ENCODE measurements at places on chromosomes 2 and 18. TPM values are rescaled to one million over a fixed set of nuclear protein-coding genes. Genes with fewer than 3 reads are reported as not detected.

HNMT gene
- 174 TPM for total RNA-seq

DNA sequence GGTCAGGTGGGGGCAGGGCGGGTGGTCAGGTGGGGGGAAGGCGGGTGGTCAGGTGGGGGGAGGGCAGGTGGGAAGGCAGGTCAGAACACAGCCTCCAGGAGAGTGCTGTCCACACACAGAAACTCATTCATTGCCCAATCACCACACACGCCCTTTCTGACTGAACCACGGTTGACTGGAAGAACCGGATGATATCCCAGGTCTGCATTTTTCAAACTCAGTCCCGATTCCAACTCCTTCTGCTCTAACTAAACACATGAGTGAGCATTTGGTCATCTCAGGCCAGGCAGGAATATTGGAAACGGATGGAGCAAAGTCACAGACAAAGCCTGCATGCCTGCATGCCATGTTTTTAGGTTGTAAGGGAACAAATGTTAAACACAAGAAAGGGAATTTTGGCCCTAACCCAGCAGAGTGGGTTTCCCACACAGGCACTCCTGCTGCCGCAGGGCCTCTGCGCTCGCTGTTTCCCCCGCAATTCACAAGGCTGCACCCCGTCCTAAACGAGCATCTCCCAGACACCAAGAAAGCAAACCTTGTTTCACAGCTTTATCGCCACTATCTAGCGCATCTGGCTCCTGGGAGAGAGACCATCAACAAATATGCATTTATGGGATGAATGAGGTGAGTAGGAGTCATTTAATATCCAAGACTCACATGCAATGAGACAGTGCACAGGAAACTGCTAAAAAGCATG, 100.1 kb downstream of the ZNF516 start:
- H3K4me3 ChIP-seq, result no peak overlapping the region
- no peak for DNase-seq

- H3K27ac ChIP-seq, result no peak overlapping the region
- H3K27me3 ChIP-seq, result no peaks in the 10 kb centered on the region
- no peak for DNase-seq
- H3K36me3 ChIP-seq, result no peaks in the 10 kb centered on the region
- H3K4me1 ChIP-seq, result no peaks in the 10 kb centered on the region
Observed at GRCh38 chr2:188746727-188747126, 227.4 kb upstream of the COL3A1 start.

GAD1 gene
- 0.15 TPM for total RNA-seq

DNA sequence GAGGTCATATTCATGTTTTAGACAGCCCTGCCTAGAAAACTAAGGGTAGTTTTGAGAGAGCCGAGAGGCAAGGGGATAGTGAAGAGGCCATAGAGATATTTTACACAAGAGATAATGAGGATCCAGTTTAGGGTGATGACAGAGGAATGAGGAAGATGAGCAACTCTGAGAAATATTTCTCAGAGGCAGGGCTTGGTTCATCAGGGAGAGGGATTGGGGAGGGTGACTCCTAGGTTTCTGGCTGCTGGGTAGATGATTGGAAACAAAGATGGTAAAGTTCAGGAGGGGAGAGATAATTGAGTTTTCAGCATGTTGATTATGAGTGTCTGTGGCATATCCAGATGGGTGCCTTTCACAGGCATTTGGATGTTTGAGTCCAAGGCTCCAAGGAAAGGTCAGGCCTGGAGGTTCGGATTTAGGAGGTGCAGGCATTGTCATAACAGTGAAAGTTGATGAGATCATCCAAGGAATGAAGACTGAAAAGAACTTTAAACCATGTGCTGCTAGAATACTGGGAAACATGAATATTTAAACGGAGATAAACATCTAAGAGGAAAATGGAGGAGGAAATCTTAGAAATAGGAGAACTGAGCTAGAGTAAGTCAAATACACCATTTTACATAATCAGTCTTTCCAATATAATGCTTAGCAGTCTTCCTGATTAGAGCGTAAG, 7.4 kb downstream of the MYL12B start:
- no peak overlapping the region for H3K4me3 ChIP-seq
- H3K27me3 ChIP-seq, result no peaks in the 10 kb centered on the region
- H3K4me1 ChIP-seq, result no peaks in the 10 kb centered on the region
- no peaks in the 10 kb centered on the region for H3K36me3 ChIP-seq
- no peak overlapping the region for H3K27ac ChIP-seq

DNA sequence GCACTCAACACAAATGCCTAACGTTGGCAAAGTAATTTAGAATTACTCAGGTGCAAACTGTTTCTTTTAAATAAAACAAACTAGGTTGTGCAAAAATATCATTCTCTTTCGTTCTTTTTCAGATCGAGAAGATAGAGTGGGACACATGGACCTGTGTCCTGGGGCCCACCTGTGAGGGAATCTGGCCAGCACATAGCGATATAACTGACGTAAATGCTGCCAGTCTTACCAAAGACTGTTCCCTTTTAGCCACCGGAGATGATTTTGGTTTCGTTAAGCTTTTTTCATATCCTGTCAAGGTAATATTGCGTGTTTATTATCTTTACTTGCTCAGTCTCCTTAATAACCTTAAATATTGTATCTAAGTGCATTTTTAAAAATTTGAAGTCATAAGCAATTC, 133.6 kb downstream of the RTN4 start:
- no peaks in the 10 kb centered on the region for H3K27me3 ChIP-seq
- DNase-seq, result no peak
- no peak overlapping the region for H3K27ac ChIP-seq
- H3K4me3 ChIP-seq, result no peak overlapping the region
- H3K36me3 ChIP-seq, result no peaks in the 10 kb centered on the region

TUBA3E gene
- total RNA-seq, result not detected

- no peaks in the 10 kb centered on the region for H3K27me3 ChIP-seq
- no peak for DNase-seq
- H3K36me3 ChIP-seq, result no peaks in the 10 kb centered on the region
- no peak overlapping the region for H3K4me3 ChIP-seq
- H3K4me1 ChIP-seq, result no peaks in the 10 kb centered on the region
Observed at GRCh38 chr18:70256184-70256583, 32.7 kb upstream of the SOCS6 start.

LIPG gene
- 0.44 TPM for total RNA-seq

DNA sequence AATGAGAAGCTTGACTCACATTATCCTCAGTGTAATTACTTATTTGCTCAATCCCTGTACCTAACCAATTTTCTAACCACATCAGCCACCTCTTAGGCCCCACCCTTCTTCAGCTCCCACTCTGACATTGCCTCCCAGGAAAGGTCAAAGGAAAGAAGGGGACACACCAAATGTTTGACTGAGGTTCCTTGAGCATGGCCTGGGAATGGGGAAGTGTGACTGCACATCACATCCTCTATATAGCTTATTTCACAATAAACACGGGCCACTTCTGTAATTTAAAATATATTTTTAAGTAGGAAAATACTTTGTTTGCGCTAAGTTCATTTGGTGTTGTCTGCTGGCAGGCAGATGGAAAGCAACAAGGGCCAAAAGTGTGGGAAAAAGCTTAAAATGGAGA, 3.0 kb upstream of the FIGLA start:
- DNase-seq, result no peak
- H3K36me3 ChIP-seq, result no peaks in the 10 kb centered on the region
- H3K4me1 ChIP-seq, result no peaks in the 10 kb centered on the region
- H3K27ac ChIP-seq, result no peak overlapping the region
- H3K27me3 ChIP-seq, result no peaks in the 10 kb centered on the region

DNA sequence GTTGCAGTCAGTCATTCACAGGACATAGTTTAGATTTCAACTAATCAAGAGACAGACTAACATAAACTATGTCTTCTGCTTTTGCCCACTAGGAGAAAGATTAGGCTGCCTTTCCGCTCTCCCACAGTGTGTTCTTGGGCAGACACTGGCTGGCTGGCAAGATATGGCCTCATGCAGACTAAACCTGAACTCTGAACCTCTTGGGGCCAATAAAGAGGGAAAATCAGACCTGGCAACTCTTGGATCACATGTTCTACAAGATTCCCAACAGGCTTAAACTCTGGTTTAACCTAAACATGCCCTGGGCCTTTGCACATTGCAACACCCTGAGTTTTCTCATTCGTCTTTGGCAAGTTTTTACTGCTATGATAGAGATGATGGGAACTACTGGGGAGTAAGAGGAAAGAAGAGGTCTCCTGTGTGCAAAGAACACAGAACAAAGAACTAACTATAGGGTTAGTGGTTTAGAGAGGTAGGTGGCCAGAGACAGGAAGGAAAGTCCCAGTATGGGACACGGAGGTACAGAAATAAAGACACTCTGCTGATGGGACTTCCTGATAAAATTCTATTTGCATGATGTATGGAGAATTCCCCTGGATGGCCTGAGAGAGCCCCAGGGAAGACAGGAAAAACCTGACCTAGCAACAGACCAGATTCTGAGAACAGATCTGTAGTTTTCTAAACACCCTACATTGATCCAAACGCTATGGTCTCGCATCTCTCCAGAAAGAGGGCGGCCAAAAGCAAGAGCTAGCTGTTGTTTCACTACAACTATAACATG, 2.0 kb upstream of the ATRAID start:
- no peak overlapping the region for H3K4me3 ChIP-seq
- peak overlapping the region; percentile 73 for H3K27ac ChIP-seq
- H3K4me1 ChIP-seq, result no peaks in the 10 kb centered on the region
- no peaks in the 10 kb centered on the region for H3K27me3 ChIP-seq
- no peak for DNase-seq

DNA sequence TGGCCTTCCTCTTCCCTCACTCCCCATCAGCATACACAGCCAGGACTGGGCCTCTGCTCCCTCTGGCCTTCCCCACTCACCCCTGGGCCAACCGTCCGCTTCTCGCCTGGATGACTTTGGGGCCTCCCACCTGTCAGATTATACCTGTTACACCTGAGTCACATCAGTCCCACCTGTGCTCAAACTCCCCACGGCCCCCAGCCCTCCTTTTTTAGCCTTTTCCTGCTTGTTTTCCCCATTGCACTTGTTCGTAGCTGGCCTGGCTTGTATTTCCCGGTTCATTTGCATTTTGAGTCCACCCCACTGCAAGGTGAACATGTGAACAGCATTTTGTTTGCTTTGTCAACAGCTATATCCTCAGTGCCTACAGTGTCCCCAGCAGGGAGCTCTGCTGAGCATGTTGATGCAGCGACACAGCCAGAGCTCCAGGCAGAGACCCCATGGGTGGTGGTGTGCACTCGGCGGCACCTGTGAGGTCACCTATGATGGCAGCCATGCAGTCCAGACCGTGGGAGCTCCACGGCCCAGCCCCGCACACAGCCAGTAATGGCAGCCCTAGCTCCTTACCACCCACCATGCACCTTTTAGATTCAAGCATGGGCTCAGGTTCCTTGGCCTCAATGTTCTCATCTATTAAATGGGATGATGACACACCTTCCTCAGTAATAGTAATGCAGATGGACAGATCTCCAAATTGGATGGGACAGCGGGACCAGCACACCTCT, 276.4 kb upstream of the HS6ST1 start:
- no peak overlapping the region for H3K4me3 ChIP-seq
- no peak overlapping the region for H3K27ac ChIP-seq
- no peaks in the 10 kb centered on the region for H3K27me3 ChIP-seq
- DNase-seq, result no peak

GRCh38 chr2:236687296-236687965, 117.8 kb downstream of the ACKR3 start:
- H3K36me3 ChIP-seq, result no peaks in the 10 kb centered on the region
- DNase-seq, result no peak
- no peak overlapping the region for H3K4me3 ChIP-seq
- no peaks in the 10 kb centered on the region for H3K4me1 ChIP-seq
- H3K27me3 ChIP-seq, result no peaks in the 10 kb centered on the region

- DNase-seq, result peak; percentile 41
- H3K4me3 ChIP-seq, result no peak overlapping the region
- no peaks in the 10 kb centered on the region for H3K36me3 ChIP-seq
- H3K27ac ChIP-seq, result no peak overlapping the region
- no peaks in the 10 kb centered on the region for H3K27me3 ChIP-seq
- H3K4me1 ChIP-seq, result no peaks in the 10 kb centered on the region
Observed at GRCh38 chr2:8132351-8132831, 549.5 kb upstream of the ID2 start.

DNA sequence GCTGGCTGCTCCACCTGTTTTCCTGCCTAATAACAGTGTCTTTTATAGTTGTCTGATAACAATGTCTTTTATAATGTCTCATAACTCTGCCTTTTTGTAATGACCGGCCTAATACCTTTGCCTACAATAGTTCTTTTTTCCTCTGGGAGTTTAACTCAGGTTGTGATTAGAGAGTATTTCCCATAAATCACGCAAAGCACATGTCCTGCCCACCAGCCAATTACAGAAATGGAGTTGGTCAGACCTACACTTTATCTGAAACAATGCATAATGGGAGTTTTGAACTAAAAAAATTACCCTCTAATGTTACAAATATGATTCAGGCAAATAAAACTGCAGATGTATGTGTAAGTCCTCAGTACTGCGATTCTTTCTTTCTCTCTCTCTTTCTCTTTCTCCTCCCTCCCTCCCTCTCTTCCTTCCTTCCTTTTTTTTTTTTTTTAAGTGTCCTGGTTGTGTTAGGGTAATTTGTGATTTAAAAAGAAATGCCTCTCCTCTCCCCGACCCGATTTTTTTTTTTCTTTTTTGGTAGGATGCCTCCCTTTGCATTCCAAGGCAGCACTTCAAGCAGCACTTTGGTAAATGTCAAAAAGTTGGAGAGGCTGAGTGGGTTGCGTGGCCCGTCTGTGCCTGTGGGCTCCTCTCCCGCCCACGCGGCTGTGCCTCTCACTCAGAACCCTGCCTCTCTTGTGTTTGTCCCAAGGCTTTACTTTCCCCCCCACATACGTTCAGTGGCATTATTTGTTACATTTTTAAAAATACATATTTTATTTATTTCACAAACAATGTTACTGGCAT, 147.3 kb downstream of the AGAP1 start:
- H3K4me1 ChIP-seq, result peaks cover 4% of the 10 kb centered on the region
- H3K36me3 ChIP-seq, result no peaks in the 10 kb centered on the region
- H3K27me3 ChIP-seq, result no peaks in the 10 kb centered on the region

NGEF gene
- total RNA-seq, result not detected

LAMA1 gene
- total RNA-seq, result 0.48 TPM

GRCh38 chr2:33091541-33092123, 144.9 kb downstream of the LTBP1 start:
- no peak overlapping the region for H3K27ac ChIP-seq
- DNase-seq, result no peak
- no peak overlapping the region for H3K4me3 ChIP-seq
- no peaks in the 10 kb centered on the region for H3K36me3 ChIP-seq
- H3K27me3 ChIP-seq, result no peaks in the 10 kb centered on the region
- no peaks in the 10 kb centered on the region for H3K4me1 ChIP-seq

LIMS2 gene
- 9.5 TPM for total RNA-seq

- no peak overlapping the region for H3K4me3 ChIP-seq
- no peaks in the 10 kb centered on the region for H3K36me3 ChIP-seq
- H3K27me3 ChIP-seq, result no peaks in the 10 kb centered on the region
- DNase-seq, result no peak
- no peak overlapping the region for H3K27ac ChIP-seq
- H3K4me1 ChIP-seq, result no peaks in the 10 kb centered on the region
Observed at GRCh38 chr2:66869076-66869475, 434.2 kb downstream of the MEIS1 start.

- no peak for DNase-seq
- no peak overlapping the region for H3K27ac ChIP-seq
- no peaks in the 10 kb centered on the region for H3K27me3 ChIP-seq
Observed at GRCh38 chr18:2075499-2075898, 495.8 kb downstream of the METTL4 start.

Data from breast epithelium (tissue), 4 donors.